ENCODE measurements at places on chromosomes 5 and 9.

DNA sequence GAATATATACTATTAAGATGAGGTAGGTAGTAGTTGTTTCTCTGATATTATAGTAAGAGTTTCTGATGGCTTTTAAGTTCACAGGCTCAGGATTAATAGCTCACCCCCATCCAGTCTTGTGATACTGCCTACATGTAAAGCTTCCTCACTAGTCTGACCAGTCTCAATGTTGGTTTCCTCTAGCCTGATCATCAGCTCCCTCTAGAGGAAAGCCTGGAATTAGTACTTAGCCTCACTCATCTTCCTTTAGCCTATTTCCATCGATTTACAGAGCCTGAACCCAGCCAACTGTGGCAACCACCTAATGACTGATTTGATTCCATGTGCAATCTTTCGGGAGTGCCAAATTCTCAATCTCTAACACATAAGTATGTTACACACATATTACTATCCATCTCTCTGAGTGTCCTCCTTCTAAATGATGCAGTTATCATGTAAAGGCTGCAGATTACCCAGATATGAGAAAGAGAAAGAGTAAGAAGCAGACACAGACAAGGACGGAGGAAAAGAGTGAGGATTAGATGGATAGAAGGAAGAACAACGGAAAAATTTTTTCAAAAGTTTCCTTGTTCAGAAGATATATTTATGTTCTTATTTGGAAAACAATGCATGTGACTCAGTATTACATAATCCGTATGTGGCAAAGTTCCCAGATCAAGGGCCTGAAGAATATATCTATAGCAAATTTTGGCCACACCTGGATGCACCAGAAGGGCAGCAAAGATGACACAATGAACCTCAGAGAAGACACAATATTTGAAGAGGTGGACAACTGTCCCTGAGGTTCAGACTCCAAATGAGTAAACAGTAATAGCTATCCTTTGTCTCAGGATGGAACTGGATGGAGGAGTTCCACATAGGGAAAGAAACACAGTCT, 333.7 kb downstream of the ELAVL2 start:
- DNase-seq, result no peak

- DNase-seq, result no peak
These were observed 96.5 kb upstream of the RPS23 start for GRCh38 chr5:82374637-82375036.

DNA sequence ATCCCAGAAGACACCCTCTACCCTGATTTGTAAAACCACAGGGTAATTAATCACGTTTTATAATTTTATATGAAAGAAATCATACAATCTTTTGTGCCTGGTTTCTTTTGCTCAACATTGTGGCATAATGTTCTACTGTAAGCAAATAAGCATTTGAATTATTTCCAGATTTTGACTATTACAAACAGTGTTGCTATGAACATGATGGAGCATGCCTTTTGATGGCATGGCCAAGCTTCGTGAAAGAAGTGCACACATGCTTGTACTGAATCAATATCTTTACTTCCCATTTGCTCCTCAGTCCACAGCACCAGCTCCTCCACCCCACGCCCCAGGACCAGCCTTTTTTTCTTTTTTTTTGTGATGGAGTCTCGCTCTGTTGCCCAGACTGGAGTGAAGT, 29.9 kb downstream of the ACSL6 start:
- DNase-seq, result no peak

GRCh38 chr5:176152930-176153311, 85.3 kb upstream of the SIMC1 start:
- no peak for DNase-seq

- no peak for DNase-seq
These were observed 409.5 kb downstream of the ARHGEF28 start for GRCh38 chr5:74035521-74035937.

DNA sequence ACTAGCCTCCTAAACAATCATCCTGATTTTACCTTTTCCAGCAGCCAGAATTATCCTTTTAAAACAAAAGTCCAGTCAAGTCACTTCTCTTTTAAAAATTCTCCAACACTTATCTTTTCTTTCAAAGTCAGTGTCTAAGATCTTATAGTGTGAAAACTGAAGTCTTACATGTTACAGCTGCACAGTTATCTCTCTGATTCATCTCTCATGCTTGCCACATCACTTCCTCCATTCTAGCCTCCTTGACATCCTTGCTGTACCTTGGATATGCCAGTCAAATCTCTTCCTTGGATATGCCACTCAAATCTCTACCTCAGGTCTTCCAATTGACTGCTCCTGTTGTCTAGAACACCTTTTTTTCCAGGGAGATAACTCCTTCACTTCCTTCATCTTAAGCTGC, 361.7 kb upstream of the FTMT start:
- no peak for DNase-seq

DNA sequence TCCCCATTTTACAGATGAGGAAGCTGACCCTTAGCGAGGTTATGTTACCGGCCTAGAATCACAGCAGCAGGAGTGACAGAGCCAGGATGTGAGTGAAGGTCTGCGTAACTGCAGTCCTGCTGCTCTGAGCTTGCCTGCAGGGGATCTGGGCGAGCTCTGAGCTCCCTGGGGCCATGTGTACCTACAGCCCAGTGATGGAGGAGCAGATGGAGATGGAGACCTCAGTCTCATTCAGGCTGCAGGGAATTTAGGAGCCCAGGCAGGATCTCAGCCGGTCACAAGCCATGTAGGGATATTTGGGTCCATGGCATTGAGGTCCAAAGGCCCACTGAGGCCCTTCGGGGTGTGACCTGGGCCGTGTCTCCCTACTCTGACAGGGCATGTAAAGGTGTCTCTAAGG, 170.6 kb downstream of the CACNA1B start:
- DNase-seq, result no peak

All from stimulated activated CD4-positive, alpha-beta T cell treated with anti-CD3 and anti-CD28 coated beads, Interleukin-12 subunit alpha, Interleukin-12 subunit beta, amount 100 ng/mL, for 24 hours (primary cell).